ENCODE measurements at places on chromosomes 5 and 9.
A peak's percentile ranks its signal among the peaks of the same experiment; 100 is the strongest.

DNA sequence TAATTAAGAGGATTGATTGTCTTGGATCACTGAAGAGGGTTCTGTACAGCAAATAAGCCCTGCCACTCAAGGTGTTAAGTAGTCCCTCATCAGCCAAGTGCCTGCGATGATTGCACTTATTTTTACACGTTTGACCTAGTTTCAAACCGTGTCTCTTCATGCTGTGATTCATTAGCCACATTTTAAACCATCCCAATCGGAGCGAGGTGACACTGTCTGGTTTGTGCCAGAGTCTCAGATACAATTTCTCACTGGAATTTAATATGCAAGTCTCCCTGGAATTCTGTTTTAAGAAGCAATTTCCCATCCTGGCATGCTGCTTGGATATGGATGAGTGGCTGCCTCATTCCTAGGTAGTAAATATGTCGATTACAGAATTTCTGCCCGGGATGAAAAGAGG lies 1.6 kb downstream of the INSYN2B start:
- DNase-seq = no peak

- DNase-seq = no peak
Measured at GRCh38 chr9:36935768-36936497, 98.1 kb downstream of the PAX5 start.

GRCh38 chr5:130762031-130762430 lies 403.0 kb downstream of the HINT1 start:
- no peak for DNase-seq

- DNase-seq = no peak
Measured at GRCh38 chr9:129898185-129898584, 62.9 kb downstream of the USP20 start.

GRCh38 chr5:64811050-64811640 lies 42.4 kb downstream of the CWC27 start:
- DNase-seq = no peak

- no peak for DNase-seq
Measured at GRCh38 chr9:20558566-20559016, 63.7 kb downstream of the MLLT3 start.

DNA sequence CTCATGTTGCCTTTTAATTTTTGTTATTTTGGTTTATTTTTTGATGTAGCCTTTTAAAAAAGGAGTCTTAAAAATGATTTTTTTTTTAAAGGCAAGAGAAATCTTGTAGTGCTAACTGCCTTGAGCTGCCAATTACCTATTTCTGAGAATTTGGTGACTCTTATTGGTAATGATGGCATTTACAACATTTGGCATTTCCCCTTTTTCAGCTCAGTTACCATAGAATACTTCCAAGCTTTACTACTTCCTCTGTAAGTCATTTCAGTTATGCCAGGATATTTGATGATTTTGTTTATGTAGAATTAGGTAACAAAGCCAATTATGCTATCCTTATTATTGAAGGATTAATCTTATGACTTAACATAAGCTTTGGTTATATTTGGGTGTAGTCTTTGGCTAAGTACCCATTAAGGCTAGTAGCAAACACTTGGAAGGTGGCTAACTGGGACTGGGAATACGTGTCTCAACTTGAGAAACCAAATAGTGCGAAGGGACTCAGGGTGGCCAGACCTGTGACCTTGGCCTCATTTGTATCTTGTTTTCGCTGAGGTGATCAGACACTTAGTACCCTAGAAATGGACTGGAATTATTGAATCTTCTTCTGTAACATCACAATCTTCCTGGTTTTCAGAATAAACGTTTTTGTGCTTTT lies 27.7 kb downstream of the CDC37L1 start:
- DNase-seq = no peak

GRCh38 chr9:107819772-107820565 lies 330.4 kb upstream of the KLF4 start:
- no peak for DNase-seq

- no peak for DNase-seq
Measured at GRCh38 chr5:102933721-102934459, 178.8 kb downstream of the PAM start.

GRCh38 chr9:136095070-136096058 lies at the start of gene NACC2:
Gene NACC2 (minus strand): TSS chr9:136095289. CDS start chr9:136050521, 44,768 bp downstream.
- DNase-seq = no peak

- DNase-seq = no peak
Measured at GRCh38 chr5:6376974-6377520, 1.3 kb downstream of the MED10 start.

GRCh38 chr9:33192493-33193255 lies 25.5 kb upstream of the B4GALT1 start:
- DNase-seq = no peak

- no peak for DNase-seq
Measured at GRCh38 chr9:88291856-88292255, 96.4 kb upstream of the SPIN1 start.

- no peak for DNase-seq
Measured at GRCh38 chr9:132504488-132504887, 77.9 kb upstream of the BARHL1 start.

DNA sequence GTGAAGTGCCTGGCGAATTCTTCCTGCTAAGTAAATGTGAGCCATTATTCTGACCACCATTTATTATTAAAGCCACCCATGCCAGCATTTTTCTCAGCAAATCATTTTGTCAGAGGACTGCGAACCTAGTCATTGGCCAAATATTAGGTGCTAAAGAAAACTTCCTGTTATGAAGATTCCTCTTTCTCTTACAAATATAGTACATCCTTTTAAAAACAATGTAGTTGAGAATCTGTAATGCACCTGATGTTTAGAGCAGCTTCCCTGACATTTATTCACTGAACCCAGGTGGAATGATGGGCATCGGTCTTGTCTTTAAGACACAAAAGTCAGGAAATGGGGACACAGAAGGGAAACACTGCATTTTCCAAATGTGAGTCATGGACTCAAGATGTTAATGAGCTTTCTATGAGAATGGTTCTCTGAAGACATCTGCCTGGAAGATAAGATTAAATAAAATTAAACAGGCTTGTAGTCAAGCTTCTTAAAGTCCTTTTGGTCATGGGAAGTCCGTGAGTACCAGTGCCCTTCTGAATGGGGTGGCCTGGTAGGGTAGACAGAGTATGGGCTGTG lies 290.6 kb downstream of the FBXL7 start:
- no peak for DNase-seq

DNA sequence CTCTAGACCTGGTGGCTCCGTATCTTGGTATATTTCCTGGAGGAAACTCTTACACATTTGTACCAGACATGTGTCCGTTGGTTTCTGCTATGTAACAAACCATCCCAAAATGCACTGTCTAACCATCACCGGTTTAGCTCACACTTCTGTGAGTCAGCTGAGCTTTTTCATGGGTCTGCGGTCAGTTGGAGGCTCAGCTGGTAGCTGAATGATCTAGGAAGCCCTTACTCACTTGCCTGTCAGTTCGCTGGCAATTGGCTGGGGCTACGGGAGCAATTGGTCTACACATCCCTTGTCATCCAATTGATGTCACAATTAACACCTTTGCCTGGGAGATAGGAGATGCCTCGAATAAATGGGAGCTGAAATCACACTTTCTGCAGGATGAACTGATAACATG lies 11.6 kb upstream of the WHRN start:
- peak; percentile 68 for DNase-seq

GRCh38 chr9:107138261-107138992 lies 144.7 kb upstream of the RAD23B start:
- DNase-seq = no peak

GRCh38 chr5:180389252-180390101 lies 36.3 kb upstream of the GFPT2 start:
- no peak for DNase-seq

DNA sequence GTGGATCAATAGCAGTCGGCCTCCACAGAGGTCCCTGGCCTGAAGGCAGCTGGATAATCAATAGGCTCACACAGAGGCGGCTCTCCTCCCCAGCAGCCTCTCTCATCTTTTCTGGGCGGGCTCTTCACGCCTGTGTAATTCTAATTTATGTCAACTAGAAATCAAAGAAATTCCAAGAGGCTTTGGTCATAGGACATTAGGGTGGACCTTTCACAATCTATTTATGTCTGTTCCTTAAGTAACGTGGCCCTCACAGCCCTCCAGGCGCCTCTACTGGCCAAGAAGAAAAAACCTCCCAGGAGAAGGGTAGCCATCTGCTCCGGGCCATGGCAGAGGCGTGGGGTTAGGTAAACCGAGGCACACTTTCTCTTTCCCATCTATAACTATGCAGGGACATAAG lies 205.1 kb upstream of the EFNA5 start:
- DNase-seq = no peak

GRCh38 chr5:8954801-8955200 lies 591.1 kb downstream of the SEMA5A start:
- no peak for DNase-seq

Measured in HS-27A (cell line).